ENCODE measurements at places on chromosomes 7 and 10.

- no peaks in the 10 kb centered on the region for H3K36me3 ChIP-seq
- no peak overlapping the region for H3K27ac ChIP-seq
- no peak overlapping the region for H3K4me3 ChIP-seq
- no peaks in the 10 kb centered on the region for H3K4me1 ChIP-seq
- no peak for DNase-seq
- no peaks in the 10 kb centered on the region for H3K27me3 ChIP-seq
These were observed 158.9 kb upstream of the GPR26 start for GRCh38 chr10:123507298-123507697.

DNA sequence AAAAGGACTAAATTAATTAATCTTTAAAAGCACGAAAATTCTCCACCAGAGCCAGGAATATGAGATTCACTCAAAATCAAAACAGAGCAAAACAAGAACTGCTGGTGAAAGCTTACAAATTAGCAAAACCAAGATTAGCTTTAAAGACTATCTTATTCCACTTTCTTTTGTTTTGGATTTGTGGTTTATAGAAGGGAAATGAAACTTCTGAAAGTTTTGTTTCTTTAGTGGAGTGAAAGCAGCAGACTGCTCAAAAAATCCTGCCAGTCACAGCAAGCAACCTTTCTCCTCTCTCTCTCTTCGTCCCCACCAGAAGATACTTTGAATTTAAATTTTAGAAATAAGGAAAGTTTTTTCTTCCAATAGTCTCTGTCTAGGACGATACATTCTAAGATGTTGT lies 7.8 kb downstream of the ACTA2 start:
- H3K27ac ChIP-seq = no peak overlapping the region
- peaks cover 7% of the 10 kb centered on the region for H3K4me1 ChIP-seq
- no peak overlapping the region for H3K4me3 ChIP-seq

DNA sequence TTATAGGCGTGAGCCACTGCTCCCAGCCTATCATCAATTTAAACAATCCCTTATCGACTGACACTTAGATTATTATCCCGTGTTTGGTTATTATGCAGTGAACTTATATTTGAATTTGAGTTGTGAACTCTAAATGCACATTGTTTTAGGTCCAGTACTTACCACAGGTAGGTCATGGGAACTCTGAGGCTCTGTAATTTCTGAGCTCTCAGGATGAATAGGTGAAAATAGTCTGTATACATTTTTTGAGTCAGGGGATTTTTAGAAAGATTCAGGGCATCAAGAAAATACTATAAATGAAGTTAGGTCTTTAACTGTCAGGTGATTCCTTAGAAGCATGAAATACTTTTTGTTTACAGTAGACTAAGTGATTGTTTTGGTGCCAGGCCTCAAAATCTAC lies 8.8 kb downstream of the CCDC136 start:
- no peaks in the 10 kb centered on the region for H3K4me1 ChIP-seq
- H3K36me3 ChIP-seq = no peaks in the 10 kb centered on the region
- H3K27ac ChIP-seq = no peak overlapping the region
- H3K4me3 ChIP-seq = no peak overlapping the region

DNA sequence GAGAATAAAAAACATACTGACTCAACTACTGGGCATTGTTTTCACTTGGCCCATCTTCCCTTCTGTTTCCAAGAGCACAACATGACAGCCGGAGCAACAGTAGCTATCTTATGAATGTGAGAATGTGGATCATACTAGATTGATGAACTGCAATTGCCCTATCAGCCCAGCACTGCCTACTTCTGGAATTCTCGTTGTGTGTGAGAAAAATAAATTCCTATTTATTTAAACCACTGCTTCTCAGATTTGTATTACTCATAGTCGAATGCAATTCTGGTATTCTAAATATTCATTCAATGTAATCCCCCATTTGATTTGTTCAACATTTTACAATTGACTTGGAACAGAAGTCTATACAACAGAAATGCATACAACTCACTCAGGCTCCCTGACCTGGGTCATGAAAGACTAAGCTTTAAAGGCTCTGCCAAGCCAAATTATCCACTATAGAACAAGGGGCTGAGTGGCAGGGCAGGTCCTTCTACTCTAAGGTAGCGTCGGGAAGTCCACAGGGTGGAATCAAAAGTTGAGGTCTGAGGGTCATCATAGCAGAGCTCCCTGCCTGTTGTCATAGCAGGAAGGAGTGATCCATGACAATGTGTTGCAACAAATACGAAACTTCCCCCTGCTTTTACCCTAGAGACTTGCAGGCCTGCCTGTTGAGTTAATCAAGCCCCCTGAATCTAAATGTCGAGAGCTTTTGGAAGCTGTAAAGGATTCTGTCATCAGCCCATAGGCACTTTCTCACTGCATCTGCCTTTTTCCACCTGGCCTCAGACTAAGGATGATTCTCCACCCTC lies 12.4 kb upstream of the JAZF1 start:
- no peak overlapping the region for H3K4me3 ChIP-seq
- H3K36me3 ChIP-seq = no peaks in the 10 kb centered on the region
- peak; percentile 36 for DNase-seq
- peak overlapping the region; percentile 39 for H3K27ac ChIP-seq
- peaks cover 11% of the 10 kb centered on the region for H3K4me1 ChIP-seq

GRCh38 chr7:913736-914520 lies 37.6 kb downstream of the GET4 start:
- peak; percentile 63 for DNase-seq
- no peak overlapping the region for H3K27ac ChIP-seq
- H3K4me1 ChIP-seq = peaks cover 20% of the 10 kb centered on the region
- H3K36me3 ChIP-seq = no peaks in the 10 kb centered on the region
- H3K27me3 ChIP-seq = 0 out of 2 replicates have a peak, but pooled peaks cover 3% of the 10 kb centered on the region

DNA sequence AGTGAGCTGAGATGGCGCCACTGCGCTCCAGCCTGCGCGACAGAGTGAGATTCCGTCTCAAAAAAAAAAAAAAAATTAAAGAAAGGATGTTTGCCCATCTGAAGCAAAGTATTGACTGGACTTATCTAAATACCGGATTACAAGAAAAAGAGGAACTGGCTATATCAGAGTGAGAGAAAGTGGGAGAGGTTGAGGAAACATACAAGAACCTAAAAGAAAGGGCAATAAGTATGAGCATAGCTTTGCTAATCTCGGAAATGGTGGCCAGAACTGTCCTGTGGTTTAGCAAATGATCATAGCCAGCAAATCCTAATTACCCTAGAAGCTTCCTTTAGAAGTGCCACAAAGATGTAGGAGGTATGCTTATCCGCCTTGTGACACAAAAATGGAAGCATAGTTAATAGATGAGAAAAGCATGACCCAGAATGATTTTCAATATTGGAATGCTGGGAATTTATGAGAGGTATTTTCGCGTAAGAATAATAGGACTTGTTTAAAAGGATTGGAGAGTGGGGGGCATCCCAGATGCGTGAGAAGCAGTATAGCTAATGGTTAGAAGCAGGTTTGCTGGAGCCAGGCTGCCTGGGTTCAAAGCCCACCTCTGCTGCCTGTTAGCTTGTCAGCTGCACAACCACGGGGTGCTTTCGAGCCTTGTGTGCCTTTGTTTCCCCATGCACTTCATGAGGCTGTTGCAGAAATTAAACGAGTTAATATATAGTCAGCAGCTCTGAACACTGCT lies 1.2 kb upstream of the GTPBP4 start:
- H3K36me3 ChIP-seq = peaks cover 57% of the 10 kb centered on the region
- H3K4me3 ChIP-seq = peak overlapping the region; percentile 93
- no peaks in the 10 kb centered on the region for H3K27me3 ChIP-seq
- peaks cover 46% of the 10 kb centered on the region for H3K4me1 ChIP-seq
- peak; percentile 96 for DNase-seq
